A549 treated with CORT108297 at 1 μM for 4 hours (cell line): ENCODE measurements at places on chromosomes 11 and 22. TPM values are rescaled to one million over a fixed set of nuclear protein-coding genes. Genes with fewer than 3 reads are reported as not detected.

The TBX10 gene
- total RNA-seq, result not detected in 5 replicates

The TMA7B gene
- not detected in 5 replicates for total RNA-seq

The ANKK1 gene
- total RNA-seq, result 0.03 to 0.05 TPM (median 0.04 TPM) in 3 of 5 replicates, not detected in the others

The CRYBB3 gene
- 0.22 TPM in 1 of 5 replicates, not detected in the others for total RNA-seq

The MEI1 gene
- total RNA-seq, result 0.17 TPM in 1 of 5 replicates, not detected in the others
